ENCODE measurements at places on chromosomes 7 and 10. TPM values are rescaled to one million over a fixed set of nuclear protein-coding genes. Genes with fewer than 3 reads are reported as not detected.

ATRNL1 gene
- total RNA-seq: 0.78 TPM

SMO gene
- 13.8 TPM for total RNA-seq

CLDN12 gene
- total RNA-seq: 23.8 TPM

CAMK1D gene
- 8.8 TPM for total RNA-seq

PLA2G12B gene
- total RNA-seq: not detected

EBLN1 gene
- not detected for total RNA-seq

SUN3 gene
- total RNA-seq: not detected

AVL9 gene
- 25.1 TPM for total RNA-seq

GIMAP7 gene
- total RNA-seq: not detected

NRG3 gene
- not detected for total RNA-seq

GNGT1 gene
- not detected for total RNA-seq

VGF gene
- 15.1 TPM for total RNA-seq

SP8 gene
- not detected for total RNA-seq

IDI2 gene
- total RNA-seq: not detected

LRRN3 gene
- not detected for total RNA-seq

KCNMA1 gene
- total RNA-seq: 67.4 TPM

FOXL3 gene
- total RNA-seq: not detected

NCAPG2 gene
- total RNA-seq: 42.1 TPM

KCP gene
- total RNA-seq: 0.18 TPM

ADGRA1 gene
- not detected for total RNA-seq

SEMA4G gene
- total RNA-seq: 8.3 TPM

NUDCD3 gene
- 55.1 TPM for total RNA-seq

FRMPD2 gene
- total RNA-seq: not detected

PNLIPRP2 gene
- not detected for total RNA-seq

INA gene
- 28.3 TPM for total RNA-seq

SUV39H2 gene
- 20.2 TPM for total RNA-seq

NODAL gene
- not detected for total RNA-seq

VSTM4 gene
- total RNA-seq: 0.36 TPM

ABCB1 gene
- total RNA-seq: 0.29 TPM

ASB13 gene
- 23.3 TPM for total RNA-seq

LOXL4 gene
- total RNA-seq: 1.6 TPM

TRIM8 gene
- 43.4 TPM for total RNA-seq

PLAC9 gene
- 0.46 TPM for total RNA-seq

CPXM2 gene
- not detected for total RNA-seq

UPK3BL2 gene
- total RNA-seq: 1.9 TPM

CYTH3 gene
- total RNA-seq: 19.4 TPM

CACNB2 gene
- not detected for total RNA-seq

MSMB gene
- not detected for total RNA-seq

C10orf105 gene
- not detected for total RNA-seq

PNLIP gene
- total RNA-seq: not detected

CDK14 gene
- total RNA-seq: 0.14 TPM

SRRM3 gene
- 5.7 TPM for total RNA-seq

EGFR gene
- total RNA-seq: 111 TPM

FASTK gene
- total RNA-seq: 74.7 TPM

ALOX5 gene
- total RNA-seq: 0.38 TPM

TPK1 gene
- total RNA-seq: 1.4 TPM

CTAGE15 gene
- not detected for total RNA-seq

AMPH gene
- not detected for total RNA-seq

FAM180A gene
- not detected for total RNA-seq

OR6B1 gene
- not detected for total RNA-seq
